Left renal cortex interstitium (tissue), 4 donors: ENCODE measurements at places on chromosomes 12 and 14.

DNA sequence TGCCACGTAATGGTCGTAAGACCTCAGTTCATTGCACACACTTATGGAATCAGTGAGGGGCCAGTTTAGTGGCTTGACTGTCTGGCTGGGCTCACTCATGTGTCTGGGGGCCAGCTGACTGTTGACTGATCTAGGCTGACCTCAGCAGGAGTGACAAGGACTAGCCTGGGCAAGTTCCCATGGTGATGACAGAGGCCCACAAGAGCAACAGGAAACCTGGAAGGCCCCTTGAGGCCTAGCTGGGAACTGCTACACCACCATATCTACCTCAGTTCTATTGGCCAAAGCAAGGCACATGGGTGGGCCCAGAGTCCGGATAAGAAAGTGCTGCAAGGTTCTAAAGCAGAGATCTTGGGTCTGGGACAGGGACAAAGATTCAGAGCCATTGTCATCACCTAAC lies 21.3 kb upstream of the RFLNA start:
- no peak for DNase-seq

DNA sequence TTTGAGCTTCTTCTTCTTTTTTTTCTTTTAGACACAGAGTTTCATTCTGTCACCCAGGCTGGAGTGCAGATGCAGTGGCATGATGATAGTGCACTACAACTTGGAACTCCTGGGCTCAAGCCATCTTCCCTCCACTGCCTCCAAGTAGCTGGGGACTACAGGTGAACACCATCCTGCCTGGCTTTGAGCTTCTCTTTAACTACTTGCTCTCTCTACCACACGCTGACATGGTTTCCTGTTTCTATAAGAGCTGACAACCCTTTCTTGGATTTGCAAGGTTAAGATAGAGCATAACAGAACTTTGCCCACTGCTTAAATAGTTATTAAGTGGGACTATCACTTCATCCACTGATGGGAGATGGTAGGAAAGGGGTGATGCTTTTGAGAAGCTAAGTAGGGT lies 82.4 kb upstream of the SLC38A2 start:
- no peak for DNase-seq

GRCh38 chr14:55057919-55058318 lies 6.5 kb downstream of the MAPK1IP1L start:
- DNase-seq: no peak

DNA sequence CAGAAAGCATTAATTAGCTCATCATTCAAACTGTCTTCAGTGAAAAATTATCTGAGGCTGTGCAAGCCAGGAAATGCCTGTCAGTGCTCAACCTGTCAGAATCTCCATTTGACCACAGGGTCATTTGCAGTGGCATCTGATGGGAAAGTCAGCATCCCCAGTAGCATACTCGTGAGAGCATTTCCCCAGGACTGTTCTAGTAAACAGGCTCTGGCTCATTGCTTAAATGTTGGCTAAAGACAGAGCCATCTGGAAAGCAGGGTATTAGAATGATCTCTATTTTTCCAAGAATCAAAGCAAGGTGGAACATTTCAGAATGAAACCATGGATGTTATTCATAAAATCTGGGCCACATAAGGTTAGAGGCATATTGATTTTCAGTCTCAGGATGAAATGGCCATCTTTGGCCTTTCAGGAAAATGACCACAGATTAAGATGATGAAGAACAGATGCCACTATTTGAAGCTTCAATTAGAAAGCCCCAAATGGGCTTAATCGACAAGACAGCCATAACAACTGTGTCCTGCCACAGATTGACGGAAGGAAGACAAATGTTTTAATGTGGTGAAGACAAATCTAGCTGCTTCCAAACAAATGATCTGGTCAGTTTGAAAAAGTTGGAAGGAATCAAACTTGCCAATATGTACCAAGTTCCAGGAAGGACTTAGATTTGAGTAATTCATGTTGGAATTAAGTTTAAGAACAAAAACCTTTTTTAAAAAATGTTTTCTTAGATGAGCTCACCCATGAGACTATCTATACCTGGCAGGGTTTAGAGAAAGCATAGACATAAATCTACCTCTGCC lies 94.0 kb upstream of the FAR2 start:
- DNase-seq: no peak

- DNase-seq: no peak
These were observed 69.0 kb upstream of the REP15 start for GRCh38 chr12:27627123-27627852.

- DNase-seq: no peak
These were observed 33.6 kb downstream of the KLC1 start for GRCh38 chr14:103662591-103662990.

DNA sequence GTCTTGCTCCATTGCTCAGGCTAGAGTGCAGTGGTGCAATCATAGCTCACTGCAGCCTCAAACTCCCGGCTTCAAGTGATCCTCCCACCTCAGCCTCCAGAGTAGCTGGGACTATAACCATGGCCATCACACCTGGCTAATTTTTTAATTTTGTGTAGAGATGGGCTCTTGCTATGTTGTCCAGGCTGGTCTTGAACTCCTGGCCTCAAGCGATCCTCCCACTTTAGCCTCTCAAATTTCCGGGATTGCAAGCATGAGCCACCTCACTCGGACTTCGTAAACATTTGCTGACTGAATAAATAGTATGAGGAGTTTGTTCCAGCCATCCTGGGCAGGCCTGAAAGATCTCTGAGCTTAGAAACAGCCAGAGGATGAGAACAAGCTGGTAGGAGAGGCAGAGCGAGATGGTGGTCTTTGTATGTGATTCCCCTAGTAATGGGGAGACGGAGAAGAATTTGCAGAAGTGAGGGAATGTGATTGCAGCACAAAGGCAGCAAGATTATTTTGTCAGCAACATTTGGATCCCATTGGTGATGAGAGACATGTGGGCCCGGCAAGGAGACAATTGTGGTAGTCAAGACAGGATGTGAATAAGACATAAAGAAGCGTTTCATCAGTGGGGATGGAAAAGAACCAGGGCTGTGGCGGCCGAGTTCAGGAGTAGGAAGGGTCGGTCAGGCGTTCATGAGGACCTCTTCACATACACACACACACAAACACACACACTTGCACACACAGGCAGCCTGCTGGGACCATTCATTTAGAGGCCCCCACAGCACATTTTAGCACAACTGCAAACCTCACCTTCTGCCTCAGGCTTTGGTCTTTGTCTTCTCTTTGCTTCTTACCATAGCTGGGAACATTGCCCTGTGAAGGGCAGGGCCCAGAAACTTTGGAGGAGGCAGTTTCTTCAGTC lies 155.5 kb downstream of the ZFP36L1 start:
- no peak for DNase-seq

- no peak for DNase-seq
These were observed 62.0 kb downstream of the NDUFA12 start for GRCh38 chr12:94941440-94941862.

- DNase-seq: no peak
These were observed 379.9 kb upstream of the PDE3A start for GRCh38 chr12:19988459-19988873.

DNA sequence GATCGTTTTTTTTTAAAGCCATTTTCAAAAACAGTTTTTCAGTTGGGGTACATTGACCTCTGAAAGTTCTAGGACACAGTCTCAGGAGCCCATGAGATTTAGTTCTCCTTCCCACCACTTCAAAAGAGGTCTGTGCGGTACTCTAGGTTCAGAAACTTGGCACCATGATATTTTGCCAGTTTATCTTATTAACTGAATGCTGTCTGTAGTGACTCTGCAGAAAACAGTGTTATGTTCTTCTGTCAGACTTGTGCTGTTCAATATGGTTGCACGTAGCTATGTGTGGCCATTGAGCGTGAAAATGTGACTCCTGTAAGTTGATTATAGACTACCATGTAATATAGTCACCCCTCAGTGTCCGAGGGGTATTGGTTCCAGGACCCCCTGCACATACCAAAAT lies 35.9 kb downstream of the CRADD start:
- no peak for DNase-seq

- no peak for DNase-seq
These were observed 569.1 kb upstream of the TBX3 start for GRCh38 chr12:115253049-115253448.

DNA sequence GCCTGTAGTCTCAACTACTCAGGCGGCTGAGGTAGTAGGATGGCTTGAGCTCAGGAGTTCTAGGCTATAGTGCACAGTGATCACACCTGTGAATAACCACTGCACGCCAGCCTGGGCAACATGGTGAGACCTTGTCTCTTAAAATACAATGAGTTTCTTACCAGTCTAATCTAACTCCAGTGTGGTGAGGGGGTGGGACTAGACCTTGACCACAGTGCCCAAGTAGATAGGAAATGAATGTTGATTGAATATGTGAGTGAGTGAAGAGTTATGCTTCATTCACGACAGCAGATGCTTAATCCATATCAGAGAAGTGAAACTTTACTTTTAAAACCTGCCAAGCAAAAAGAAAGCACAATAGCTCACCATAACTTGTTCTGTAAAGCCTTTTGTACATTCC lies 11.2 kb upstream of the AK7 start:
- DNase-seq: no peak

GRCh38 chr14:90405755-90406154 lies 8.9 kb downstream of the CALM1 start:
- DNase-seq: no peak

DNA sequence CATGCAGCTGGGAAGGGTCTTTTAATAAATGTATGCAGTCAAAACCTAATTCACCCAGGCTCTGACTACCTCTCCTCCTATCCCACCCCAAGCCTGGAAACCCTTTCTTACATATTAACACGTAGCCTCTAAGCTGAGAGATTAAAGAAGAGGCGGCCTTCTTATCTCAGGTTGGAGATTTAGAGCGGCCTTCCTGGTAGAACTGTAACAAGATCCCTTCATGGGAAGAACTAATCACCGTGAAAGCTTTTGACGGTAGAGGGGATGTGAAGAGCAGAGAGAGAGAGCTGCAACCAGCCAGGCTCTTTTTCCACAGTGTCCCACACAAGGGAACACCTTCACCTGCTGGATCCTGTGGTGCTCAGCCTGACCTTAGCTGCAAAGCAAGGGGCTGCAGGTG lies 367.4 kb downstream of the MED13L start:
- DNase-seq: no peak

- DNase-seq: no peak
These were observed 32.4 kb downstream of the PTPN21 start for GRCh38 chr14:88522393-88522792.

GRCh38 chr14:93462479-93462878 lies 31.7 kb downstream of the UNC79 start:
- DNase-seq: no peak

DNA sequence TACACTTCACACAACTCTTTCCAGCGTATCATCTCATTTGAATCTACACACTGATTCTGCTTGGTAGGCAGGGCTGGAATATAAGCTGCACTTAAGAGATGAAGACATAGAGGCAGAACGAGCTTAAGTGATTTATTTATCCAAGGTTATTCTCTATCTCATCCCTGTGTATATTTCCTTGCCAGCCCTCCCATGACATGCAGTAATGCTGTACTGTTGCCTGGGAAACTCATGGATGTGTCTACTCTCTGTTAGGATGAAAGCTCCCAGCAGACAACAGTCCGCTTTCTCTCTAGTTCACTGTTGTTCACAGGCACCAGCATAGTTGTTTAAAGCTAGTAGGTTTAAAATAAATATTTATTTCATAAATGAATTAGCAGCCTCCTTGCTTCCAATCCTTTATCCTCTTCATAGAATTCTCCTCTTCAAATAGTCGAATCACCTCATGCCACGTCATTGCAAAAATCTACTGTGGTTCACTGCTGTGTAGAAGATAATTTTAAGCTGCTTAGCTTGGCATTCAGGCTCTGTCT lies 25.4 kb downstream of the FGF6 start:
- no peak for DNase-seq

GRCh38 chr12:76424941-76425340 lies 76.7 kb upstream of the BBS10 start:
- no peak for DNase-seq

DNA sequence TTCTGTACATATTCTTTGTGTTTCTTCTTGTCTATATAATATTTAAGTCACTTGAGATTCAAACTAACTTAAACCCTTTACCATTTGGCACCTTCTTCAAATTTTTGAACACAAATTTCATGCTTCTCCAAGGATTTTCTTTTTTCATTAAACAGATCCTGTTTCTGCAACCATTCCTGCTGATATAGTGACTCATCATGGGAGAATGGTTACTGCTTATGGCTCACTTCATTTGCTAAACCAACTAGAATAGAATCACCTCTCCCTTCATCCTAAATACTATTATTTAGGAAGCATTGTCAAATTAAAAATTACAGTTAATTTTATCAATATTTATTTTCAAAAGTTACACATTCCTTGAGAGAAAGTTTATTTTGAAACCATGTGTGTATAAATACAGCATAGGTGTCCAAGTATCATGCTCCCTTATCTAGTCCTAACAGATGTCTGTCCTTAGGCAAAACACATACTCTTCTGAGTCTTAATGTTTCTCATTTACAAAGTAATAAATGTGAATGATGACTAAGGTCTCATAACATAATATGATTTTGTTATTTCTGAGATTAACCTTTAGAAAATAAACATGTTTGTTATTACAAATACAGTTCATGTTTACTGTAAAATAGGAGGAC lies 40.7 kb downstream of the PLCZ1 start:
- no peak for DNase-seq
